Progenitor cell of endocrine pancreas (in vitro differentiated cells): ENCODE measurements at places on chromosomes 12 and 14. TPM values are rescaled to one million over a fixed set of nuclear protein-coding genes. Genes with fewer than 3 reads are reported as not detected.

GLS2 gene
- total RNA-seq, result 3.1 and 3.8 TPM in 2 replicates

CISTR gene
- 0.58 TPM in 1 of 2 replicates, not detected in the other for total RNA-seq

RAD9B gene
- total RNA-seq, result 0.24 and 0.33 TPM in 2 replicates

- no peaks in the 10 kb centered on the region for H3K36me3 ChIP-seq
- DNase-seq, result no peak
- H3K4me1 ChIP-seq, result peaks cover 1% of the 10 kb centered on the region
- H3K27ac ChIP-seq, result no peak overlapping the region
- H3K4me3 ChIP-seq, result no peak overlapping the region
- peaks cover 3% of the 10 kb centered on the region for H3K27me3 ChIP-seq
Observed at GRCh38 chr12:94135896-94136295, 12.5 kb upstream of the PLXNC1 start.

GRCh38 chr14:19823765-19824164, 20.2 kb downstream of the OR4N2 start:
- H3K27ac ChIP-seq, result no peak overlapping the region
- DNase-seq, result no peak
- no peaks in the 10 kb centered on the region for H3K27me3 ChIP-seq
- H3K36me3 ChIP-seq, result no peaks in the 10 kb centered on the region

GRCh38 chr14:94021416-94022157, 4.6 kb upstream of the OTUB2 start:
- H3K4me3 ChIP-seq, result no peak overlapping the region
- no peak for DNase-seq
- H3K4me1 ChIP-seq, result peaks cover 7% of the 10 kb centered on the region
- H3K36me3 ChIP-seq, result no peaks in the 10 kb centered on the region
- H3K27ac ChIP-seq, result no peak overlapping the region

GRCh38 chr14:20998139-20998538, 954 bp upstream of the SLC39A2 start:
- H3K27ac ChIP-seq, result peak overlapping the region; percentile 87
- H3K27me3 ChIP-seq, result peaks cover 3% of the 10 kb centered on the region
- DNase-seq, result no peak

GRCh38 chr14:90717916-90718315, 98.3 kb downstream of the TTC7B start:
- DNase-seq, result no peak
- H3K36me3 ChIP-seq, result peaks cover 2% of the 10 kb centered on the region
- no peaks in the 10 kb centered on the region for H3K27me3 ChIP-seq
- peaks cover 36% of the 10 kb centered on the region for H3K4me1 ChIP-seq
- no peak overlapping the region for H3K4me3 ChIP-seq
- H3K27ac ChIP-seq, result no peak overlapping the region

- peaks cover 70% of the 10 kb centered on the region for H3K27me3 ChIP-seq
- H3K27ac ChIP-seq, result no peak overlapping the region
- no peaks in the 10 kb centered on the region for H3K36me3 ChIP-seq
- H3K4me1 ChIP-seq, result peaks cover 2% of the 10 kb centered on the region
- no peak overlapping the region for H3K4me3 ChIP-seq
- DNase-seq, result no peak
Observed at GRCh38 chr14:36275741-36276140, 44.7 kb downstream of the MBIP start.

- H3K4me1 ChIP-seq, result no peaks in the 10 kb centered on the region
- DNase-seq, result no peak
- no peak overlapping the region for H3K27ac ChIP-seq
- no peak overlapping the region for H3K4me3 ChIP-seq
Observed at GRCh38 chr14:89276424-89276975, 140.5 kb downstream of the FOXN3 start.

- peak overlapping the region; percentile 96 for H3K4me3 ChIP-seq
- H3K27me3 ChIP-seq, result no peaks in the 10 kb centered on the region
- peak; percentile 68 for DNase-seq
Observed at GRCh38 chr14:60722357-60723115, 1.6 kb downstream of the SIX4 start.

- peaks cover 2% of the 10 kb centered on the region for H3K4me1 ChIP-seq
- DNase-seq, result no peak
- H3K27ac ChIP-seq, result no peak overlapping the region
- H3K27me3 ChIP-seq, result no peaks in the 10 kb centered on the region
- H3K4me3 ChIP-seq, result no peak overlapping the region
Observed at GRCh38 chr14:31243860-31244259, 36.3 kb upstream of the HECTD1 start.
